ENCODE measurements at places on chromosomes 16 and 17.

GRCh38 chr17:57084361-57084801, 665 bp upstream of the AKAP1 start:
- DNase-seq = no peak

DNA sequence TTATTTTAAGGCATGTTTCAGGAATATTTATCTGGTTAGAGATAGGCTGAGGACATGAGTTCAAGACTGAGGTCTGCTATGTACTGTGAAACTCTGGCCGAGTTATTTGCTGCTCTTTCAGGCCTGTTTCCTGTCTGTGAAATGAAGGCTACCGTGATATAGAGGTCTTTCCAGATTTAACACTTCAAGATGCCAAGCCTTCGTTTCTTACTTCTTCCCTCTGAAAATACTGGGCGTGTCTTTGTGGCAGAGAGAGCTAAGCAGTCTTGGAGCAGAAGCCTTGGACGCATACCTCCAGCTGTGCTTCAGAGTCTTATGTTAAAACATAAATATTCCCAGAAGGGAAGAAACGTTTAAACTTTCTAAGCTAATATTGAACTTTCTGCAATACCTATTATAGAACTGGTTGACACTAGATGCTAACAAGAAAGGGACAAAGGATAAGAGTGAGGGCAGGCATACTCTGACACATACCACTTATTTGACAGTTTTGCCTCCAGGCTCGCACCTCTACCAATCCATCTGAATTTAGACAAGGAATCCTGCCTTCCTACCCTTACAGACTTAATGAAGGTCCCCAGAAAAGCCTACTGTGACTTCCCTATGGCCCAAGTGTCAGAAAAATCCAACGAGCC, 17.5 kb downstream of the WIPI1 start:
- DNase-seq = no peak

DNA sequence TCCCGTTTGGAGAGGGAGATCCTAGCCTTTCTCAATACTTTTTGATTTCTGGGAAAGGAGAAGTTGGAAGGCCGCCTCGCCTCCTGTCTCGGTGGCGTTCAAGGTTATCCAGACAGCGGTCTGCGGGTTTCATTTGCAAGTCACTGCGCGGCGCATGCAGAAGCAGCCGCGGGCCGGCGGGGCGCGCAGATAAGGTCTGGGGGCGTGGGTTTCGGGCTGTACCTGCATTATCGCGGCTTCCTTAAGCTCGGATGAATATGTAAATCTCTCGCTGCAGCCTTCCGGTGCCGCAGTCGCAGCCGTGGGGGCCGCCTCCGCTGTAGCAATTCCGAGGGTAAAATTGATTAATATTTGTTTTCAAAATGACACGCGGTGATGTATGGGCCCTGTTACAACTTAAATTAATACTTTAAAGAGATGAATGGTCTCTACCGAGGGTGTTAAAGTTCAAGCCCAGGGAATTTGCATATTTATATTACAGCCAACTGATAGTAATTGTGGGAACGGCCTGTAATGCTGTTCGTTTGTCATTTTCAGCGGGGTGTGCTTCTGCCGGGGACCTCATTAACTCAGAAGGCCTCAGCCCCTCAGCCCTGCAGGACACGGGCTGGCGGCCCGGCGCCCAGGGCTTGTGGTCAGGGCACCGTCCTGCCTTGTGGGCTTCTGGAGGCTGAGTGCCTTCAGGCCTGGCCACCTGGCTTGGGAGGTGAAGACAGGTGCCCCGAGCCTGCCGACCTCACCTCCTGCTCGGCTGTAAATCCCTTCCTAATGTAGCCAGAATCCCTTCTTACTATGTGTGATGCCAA, 99.4 kb downstream of the CYLD start:
- DNase-seq = peak; percentile 17

DNA sequence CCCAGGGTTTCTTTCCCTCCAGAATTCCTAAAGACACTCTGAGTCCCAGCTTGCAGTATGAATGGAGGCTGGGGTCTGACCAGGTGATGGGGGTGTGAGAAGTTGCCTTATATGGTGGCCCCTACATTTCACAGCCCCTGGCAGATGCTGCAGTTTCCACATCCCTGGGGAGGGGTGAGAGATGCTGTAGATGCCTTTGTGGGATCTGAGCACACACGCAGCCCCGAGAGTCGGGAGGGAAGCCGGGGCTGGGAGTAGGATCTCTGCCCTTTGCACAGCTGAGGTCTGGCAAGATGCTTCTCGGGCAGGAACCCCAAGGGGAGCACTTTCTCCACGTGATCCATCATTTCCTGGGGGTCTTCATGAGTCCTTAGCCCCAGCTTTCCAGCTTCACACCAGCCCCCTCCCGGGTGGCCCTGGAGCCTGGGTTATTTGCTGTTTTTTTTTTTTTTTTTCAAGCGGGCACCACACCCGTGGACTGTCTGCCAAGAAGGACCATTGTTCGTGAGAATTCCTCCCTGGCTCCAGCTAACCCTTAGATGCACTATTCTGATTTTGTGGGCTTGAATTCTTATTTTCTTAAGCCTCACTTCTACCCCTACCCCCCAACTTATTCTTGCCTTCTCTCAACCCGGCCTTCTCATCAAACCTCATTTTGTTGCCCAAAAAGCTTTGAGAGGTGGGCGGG, 50.6 kb downstream of the NTN1 start:
- no peak for DNase-seq

GRCh38 chr17:61444075-61444474, 8.1 kb upstream of the TBX4 start:
- DNase-seq = no peak

GRCh38 chr16:52494621-52495020, 52.3 kb downstream of the TOX3 start:
- no peak for DNase-seq

- no peak for DNase-seq
These were observed 16.2 kb upstream of the PSMD7 start for GRCh38 chr16:74280448-74280847.

DNA sequence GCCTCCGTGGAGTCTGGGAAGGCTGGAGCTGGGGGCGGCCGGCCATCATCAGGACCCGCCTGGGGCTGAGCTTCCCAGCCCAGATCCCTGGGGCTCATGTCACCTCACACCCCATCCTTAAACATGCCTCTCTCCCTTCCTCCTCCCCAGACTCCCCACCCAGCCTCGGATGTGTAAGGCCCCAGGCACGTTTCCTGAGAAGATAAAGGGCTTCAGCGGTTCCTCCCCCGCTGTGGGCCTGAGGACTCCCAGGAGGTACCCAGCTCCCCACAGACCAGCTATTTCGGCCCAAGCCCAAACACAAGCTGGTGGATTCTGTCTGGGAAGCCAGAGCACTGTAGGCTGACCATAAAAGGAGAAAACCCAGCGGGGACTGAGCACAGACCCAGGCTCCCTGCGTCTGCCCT, 49.2 kb downstream of the MYH11 start:
- DNase-seq = no peak

- DNase-seq = no peak
These were observed 1.4 kb upstream of the SETD6 start for GRCh38 chr16:58513874-58514273.

GRCh38 chr16:5605404-5605803, 507.8 kb upstream of the EEF2KMT start:
- DNase-seq = no peak

- no peak for DNase-seq
These were observed 1.7 kb upstream of the PRSS21 start for GRCh38 chr16:2815299-2815771.

- peak; percentile 72 for DNase-seq
These were observed at the start of gene NDUFB10 for GRCh38 chr16:1959269-1960039. TSS of gene NDUFB10 (plus strand) at chr16:1959538. CDS start at chr16:1959625, 87 bp downstream.

GRCh38 chr17:10683853-10684252, 13.5 kb downstream of the SCO1 start:
- DNase-seq = no peak

DNA sequence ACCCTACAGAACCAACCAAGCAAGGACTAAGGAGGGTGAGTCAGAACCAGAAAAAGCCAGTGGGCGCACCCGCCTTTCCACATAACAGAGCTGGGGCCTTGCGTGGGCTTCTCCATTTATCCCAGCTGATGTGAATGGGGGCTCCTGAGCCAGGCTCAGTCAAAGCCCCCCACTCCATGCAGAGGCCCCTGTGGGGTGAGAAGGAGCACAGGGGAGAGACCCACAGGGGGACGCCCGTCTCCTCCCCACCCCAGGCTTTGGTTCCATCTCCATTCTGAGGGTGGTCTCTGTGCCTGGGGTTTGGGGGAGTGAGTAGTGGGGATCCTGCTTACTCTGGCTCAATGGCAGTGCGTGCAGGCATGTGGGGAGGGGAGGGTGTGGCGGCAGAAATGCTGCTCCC, 210.1 kb upstream of the TNRC6C start:
- no peak for DNase-seq

- no peak for DNase-seq
These were observed 1.5 kb downstream of the N4BP1 start for GRCh38 chr16:48608452-48608851.
